Smooth muscle cell of the pulmonary artery (primary cell): ENCODE measurements at places on chromosomes 6 and 20. TPM values are rescaled to one million over a fixed set of nuclear protein-coding genes. Genes with fewer than 3 reads are reported as not detected.

ETV7 gene
- 0.59 and 0.79 TPM in 2 replicates for total RNA-seq

HLA-DMB gene
- total RNA-seq, result 0.07 and 0.59 TPM in 2 replicates

MPC1 gene
- total RNA-seq, result 17.7 and 22.7 TPM in 2 replicates

CLDN20 gene
- total RNA-seq, result not detected in 2 replicates

CLPSL1 gene
- not detected in 2 replicates for total RNA-seq

CEP162 gene
- 2.7 and 6.6 TPM in 2 replicates for total RNA-seq

FAM50B gene
- 11.1 and 11.7 TPM in 2 replicates for total RNA-seq

COL9A1 gene
- not detected in 2 replicates for total RNA-seq

GPR6 gene
- total RNA-seq, result not detected in 2 replicates

BANF2 gene
- total RNA-seq, result not detected in 2 replicates

PLA2G7 gene
- total RNA-seq, result not detected in 2 replicates

BIRC7 gene
- total RNA-seq, result 0.07 TPM in 2 replicates
